Retina (tissue), 1 donor: ENCODE measurements at places on chromosomes 12 and 14.
A peak's percentile ranks its signal among the peaks of the same experiment; 100 is the strongest.

DNA sequence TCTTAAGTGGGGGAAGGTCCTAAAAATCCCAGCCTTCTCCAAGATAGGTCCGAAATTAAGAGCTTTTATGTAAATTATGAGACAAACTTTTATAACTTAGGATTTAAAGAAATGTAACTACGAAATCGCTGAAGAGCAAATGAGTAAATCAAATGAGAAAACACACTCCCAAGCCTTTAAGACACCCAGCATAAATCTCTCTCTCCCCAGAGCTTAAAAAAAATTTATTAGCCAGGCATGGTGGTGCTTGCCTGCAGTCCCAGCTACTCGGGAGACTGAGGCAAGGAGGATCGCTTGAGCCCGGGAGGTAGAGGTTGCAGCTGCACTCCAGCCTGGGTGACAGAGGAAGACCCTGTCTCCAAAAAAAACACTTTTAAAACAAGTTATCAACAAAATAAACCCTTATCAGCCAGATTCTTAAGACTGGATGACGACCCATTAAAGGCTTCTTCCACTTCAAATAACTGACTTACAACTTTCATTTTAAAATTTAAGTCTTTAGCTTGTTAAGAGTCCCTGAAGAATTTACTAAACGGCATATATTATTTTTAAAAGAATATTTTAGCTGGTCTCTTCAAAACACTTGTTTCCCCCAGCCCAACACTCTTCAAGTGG lies 3.2 kb downstream of the PTGES3 start:
- no peak for DNase-seq

DNA sequence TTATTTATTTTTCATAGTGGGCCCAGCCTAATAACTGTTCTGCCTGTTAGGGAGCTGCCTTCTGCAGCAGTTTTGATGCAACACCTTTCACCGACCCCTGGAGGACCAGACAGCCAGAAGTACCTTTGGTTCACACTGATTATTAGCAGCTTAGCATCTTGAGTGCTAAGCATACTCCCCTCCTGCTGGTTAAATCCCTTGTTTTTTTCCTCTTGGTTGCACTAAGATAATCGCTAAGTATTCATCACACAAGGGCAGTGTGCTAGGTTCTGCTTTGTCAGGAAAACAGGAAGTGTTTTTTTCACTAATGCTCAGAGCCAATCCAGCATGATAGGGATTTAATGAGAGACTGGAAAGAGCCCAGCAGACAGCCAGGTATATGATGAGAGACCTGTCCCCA lies 437.0 kb downstream of the FUT8 start:
- peak; percentile 49 for DNase-seq

DNA sequence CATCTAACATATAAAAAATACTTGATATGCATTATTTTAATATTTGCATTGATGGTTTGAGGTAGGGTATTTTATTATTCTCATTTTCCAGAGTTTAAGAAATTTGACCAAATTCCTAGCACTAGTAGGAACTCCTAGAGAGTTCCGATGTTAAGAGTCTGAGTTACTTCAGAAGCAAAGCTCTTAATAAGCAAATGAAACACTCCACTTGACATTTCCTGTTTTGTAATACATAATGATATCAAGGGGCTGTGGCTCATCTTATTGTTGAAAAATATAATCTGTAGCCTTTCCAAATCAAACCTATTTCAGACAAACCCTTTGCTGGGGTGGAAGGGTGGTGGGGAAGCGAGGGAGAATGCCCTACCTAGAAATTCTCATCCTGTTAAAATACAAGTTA lies 355.5 kb downstream of the DIO2 start:
- DNase-seq: no peak

DNA sequence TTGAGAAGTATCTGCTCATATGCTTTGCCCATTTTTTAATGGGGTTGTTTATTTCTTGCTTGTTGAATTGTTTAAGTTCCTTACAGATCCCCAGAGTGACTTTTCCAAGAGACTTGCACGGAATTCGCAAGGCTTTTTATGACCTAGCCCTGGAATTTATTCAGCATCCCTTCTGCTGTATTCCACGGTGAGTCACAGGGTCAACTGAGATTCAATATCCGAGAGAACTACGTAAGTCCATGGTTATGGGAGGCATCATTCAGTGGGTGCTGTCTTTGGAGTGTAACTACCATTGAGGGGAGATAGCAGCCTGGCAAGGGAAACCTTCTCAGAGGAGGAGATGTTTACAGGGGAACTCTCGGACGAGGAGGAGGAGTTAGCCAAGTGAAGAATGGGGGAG lies 20.9 kb upstream of the GPRC5A start:
- DNase-seq: no peak

- DNase-seq: no peak
Measured at GRCh38 chr14:89440986-89441909, 24.2 kb upstream of the FOXN3 start.

- no peak for DNase-seq
Measured at GRCh38 chr12:11555743-11556625, 93.5 kb upstream of the ETV6 start.

GRCh38 chr12:12376646-12377448 lies 20.0 kb downstream of the BORCS5 start:
- DNase-seq: peak; percentile 49

DNA sequence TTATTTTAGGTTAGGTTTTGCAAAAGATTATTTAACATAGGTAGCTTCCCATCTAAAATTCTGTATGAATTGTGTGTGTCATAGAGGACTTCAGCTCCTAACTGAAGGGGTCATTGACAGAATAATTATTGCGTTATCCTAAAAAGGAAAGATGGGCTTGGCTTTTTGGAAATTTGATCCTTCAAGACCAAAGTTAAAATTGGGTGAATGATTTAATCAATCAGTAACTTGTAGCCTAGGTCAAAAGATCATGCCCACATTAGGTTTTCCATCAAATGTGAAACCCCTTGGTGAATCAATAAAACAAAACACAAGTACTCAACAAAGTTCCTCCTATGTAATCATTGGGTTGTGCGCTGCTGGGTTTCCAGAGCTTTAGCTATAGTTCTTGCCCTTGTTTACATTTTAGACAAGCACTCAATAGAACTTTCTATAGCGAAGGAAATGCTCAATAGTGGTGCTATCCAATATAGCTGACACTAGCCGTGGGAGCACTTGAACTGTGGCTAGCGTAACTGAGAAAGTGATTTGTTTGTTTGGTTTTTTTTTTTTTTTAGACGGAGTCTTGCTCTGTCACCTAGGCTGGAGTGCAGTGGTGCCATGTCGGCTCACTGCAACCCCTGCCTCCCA lies 37.6 kb upstream of the ARHGAP5 start:
- no peak for DNase-seq

- DNase-seq: no peak
Measured at GRCh38 chr12:5582541-5582940, 150.6 kb downstream of the NTF3 start.

DNA sequence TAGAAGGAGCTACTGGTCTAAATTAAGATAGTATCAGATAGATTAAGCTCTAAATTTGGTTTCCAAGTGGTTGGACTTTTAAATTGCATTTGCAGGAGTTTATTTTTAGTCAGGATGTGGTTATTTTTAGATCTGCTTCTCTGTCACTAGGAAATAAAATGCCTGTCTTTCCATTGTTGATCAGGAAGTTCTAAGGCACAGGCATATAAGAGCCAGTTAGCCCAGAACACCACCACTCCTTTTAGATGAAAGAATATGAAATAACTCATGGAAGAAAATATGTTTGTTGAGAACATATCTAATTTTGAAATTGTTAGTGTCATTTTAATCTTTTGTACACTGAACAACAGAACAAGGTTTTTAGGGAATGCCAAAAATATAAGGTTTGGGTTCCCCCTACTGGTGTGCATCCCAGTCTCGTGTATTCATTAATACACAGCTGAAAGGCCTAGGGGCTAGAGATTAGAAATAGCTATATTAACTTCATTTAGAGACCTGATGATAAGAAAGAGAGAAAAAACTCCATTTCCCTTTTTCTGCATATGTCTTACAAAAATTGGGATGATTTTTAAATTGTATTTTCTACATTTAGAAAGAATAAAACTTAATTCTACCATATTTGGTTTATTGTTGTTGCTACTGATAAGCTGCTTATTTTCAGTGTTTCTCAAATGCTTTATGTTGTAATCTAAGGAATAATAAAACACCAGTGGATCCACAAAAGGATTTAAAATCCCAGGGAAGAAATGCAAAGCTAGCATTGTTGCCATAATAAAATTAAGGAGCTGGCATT lies 67.2 kb downstream of the RIC8B start:
- peak; percentile 29 for DNase-seq

DNA sequence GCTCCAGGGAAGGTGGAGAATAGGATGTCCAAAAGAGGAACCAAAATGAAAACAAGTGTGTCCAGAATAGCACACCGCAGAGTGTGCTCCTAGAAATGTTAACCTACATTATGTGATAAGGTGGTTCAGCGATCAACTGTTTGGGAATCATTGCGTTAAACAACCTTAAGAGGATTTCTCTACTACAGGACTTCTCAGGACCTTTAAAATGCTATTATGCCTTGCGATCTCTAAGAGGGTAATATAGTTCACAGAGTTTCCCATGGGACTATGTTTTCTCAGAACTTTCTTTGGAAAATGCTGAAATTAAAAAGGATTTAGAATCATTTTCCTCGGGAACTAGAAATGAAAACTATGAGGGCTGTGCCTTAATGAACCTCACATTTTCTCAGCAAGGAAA lies 1.8 kb downstream of the GLT8D2 start:
- no peak for DNase-seq
